T follicular helper cell (primary cell): ENCODE measurements at places on chromosomes 5 and 9.

DNA sequence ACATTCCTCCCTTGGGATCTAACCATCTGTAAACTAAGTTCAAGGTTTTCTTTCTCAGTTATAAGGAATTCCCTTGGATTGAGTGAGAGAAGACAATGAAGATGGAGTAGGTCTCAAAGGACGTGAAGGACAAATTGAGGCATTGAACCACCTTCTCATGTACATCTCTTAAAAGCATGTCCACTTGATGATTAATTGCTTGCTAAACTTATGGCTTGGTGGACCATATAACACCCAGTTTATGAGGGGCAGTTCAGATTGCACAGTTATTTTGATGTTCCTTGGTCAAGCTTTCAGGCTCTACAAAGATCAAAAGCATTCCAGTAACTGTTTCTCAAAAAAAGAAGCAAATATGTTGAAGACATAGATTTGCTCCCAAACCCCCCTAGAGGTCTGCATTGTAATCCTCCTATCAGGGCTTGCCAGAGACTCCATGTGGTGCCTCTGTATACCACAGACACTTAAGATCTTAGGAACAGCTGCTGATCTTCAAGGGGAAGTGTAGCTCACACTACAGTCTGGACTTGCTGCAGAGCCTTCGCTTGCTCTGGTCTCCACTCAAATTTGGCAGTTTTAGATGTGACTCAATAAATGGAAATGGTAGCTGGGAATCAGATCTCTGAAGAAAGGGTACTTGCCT lies 56.9 kb upstream of the ALDH1A1 start:
- no peak for DNase-seq

- no peak for DNase-seq
These were observed 22.4 kb downstream of the PHF2 start for GRCh38 chr9:93598647-93599241.

DNA sequence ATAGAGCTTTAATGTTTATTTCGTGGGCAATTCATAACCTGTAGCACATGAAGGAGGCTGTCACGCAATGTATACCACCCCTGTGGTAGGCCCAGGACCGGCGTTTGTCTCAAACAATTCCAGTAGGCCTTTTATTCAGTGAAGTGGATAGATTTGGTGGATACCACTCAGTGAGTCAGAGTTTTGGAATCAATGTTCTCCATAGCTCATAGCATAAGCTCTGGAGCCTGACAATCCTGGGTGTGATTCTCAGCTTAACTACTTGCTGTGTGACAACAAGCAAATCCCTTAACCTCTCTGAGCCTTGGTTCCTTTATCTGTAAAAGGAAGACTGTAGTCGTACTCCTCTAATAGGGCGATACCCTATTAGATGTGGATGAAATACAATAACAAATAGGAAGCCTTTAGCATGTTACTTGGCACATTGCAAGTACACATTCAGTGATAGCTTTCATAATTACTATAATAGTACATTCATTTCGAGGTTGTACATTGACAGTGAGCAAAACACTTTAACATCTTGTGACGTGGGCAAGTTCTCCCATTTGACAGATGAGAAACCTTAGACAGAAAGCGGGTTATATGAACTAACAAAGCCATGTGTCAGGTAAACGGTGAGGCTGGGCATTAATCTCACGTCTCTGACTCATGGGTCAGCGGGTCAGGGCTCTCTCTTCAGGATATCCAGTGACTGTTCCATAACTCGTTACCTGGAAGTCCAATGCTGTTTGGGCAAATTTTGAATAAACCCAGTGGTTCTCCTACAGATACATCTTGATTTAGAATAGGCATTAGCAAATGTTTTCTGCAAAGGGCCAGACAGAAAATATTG lies 130.8 kb downstream of the C9orf152 start:
- no peak for DNase-seq

DNA sequence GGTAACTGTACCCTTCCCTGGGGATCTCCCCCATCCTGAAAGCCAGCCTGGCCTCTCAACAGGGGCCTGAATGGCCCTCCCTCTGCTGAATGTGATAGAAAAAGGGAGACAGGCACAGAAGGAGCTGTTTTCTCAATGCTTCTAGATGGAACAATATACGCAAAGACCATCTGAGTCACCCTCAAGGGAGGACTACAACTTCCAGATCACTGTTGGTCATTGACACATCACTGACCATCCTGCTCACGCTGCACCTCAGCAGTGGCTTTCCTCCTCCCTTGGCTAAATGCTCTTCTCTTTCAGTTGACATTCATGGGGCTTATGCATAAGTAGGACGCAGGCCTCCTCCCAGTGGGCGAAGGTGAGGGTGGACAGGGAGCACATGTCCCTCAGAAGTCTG lies 112.2 kb upstream of the SHB start:
- DNase-seq: no peak

DNA sequence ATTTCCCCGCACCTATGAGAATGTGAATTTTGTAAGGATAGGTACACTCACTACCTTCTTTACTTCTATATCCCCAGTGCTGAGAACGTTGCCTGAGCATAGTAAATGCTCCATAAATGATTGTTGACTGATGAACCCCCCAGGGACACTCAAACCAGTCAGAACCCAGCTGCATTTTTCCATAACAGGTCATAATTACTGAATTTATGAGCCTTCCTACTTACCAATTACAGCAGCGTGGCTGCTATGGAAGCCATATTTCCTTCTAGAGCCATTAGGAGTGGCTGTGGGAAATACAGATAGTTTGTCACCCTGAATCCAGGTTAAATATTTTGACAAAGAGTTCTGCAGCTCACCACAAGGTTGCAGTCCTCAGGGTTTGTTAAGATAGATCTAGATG lies 135.0 kb downstream of the TAF11L14 start:
- DNase-seq: no peak

DNA sequence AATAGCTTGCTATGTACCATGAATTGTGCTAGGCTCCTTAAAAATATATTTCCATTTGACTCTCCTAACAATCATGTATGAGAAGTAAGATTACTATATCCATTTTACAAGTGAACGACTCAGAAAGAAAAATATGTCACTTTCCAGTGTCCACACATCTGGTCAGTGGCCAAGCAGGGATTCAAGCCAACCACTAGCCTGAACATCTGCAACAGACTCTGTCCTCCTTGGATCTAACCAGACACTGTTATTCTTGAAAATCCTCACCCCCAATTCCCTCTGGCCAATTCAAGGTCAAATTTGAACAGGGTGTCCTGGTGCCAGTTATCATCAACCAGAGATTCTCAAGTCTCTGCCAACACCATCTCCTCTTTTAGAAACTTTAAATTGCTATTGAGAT lies 344.1 kb upstream of the WWC1 start:
- no peak for DNase-seq

DNA sequence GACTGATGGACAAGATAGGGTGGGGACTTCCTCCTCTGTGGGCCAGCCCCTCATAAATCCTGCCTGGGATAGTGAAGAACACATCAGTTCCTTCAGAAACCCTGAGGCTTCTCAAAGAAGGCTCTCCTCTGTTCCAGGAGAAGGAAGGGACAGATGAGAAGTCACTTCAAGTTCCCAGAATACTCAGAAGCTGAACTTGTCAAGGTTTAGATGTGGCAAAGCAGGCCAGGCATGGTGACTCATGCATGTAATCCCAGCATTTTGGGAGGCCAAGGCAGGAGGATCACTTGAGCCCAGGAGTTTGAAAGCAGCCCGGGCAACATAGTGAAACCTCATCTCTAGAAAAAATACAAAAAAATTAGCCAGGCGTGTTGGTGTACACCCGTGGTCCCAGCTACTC lies 38.5 kb downstream of the STOM start:
- no peak for DNase-seq

GRCh38 chr5:149422366-149423048 lies 43.4 kb upstream of the IL17B start:
- DNase-seq: no peak
